ENCODE measurements at places on chromosomes 16 and 17.

DNA sequence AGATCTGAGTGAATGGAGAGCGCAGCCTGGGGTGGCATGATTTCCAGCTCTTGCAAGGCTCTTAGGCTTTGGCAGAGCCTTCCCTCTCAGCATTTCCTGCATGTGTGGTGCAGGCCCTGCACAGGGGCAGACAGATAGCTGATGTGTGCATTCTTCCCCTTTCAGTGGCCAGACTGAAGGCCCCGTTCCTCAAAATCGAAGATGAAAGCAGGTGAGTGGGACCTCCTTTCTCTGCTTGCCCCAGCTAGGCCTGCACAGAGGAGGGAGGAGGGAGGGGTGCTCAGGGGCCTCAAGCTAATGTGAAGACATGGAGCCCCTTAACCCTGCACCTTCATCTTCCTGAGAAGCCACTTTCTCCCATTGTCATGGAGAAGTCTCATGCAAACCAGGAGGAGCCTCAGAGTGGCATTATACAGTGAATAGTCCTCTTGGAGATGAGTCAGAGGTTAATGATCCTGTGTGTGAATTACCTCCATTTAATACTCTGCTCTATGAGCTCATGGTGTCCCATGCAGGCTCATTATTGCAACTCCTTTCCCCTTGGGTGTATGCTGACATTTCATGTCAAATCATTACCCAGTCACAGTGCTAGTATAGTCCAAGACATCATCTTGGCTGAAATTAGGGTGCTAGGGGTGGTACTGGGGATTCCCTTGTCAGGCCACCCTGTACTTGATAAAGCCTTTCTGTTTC, 20.4 kb upstream of the ADAM11 start:
- no peak for DNase-seq

- no peak for DNase-seq
These were observed 166.2 kb upstream of the RPL38 start for GRCh38 chr17:74037320-74037719.

DNA sequence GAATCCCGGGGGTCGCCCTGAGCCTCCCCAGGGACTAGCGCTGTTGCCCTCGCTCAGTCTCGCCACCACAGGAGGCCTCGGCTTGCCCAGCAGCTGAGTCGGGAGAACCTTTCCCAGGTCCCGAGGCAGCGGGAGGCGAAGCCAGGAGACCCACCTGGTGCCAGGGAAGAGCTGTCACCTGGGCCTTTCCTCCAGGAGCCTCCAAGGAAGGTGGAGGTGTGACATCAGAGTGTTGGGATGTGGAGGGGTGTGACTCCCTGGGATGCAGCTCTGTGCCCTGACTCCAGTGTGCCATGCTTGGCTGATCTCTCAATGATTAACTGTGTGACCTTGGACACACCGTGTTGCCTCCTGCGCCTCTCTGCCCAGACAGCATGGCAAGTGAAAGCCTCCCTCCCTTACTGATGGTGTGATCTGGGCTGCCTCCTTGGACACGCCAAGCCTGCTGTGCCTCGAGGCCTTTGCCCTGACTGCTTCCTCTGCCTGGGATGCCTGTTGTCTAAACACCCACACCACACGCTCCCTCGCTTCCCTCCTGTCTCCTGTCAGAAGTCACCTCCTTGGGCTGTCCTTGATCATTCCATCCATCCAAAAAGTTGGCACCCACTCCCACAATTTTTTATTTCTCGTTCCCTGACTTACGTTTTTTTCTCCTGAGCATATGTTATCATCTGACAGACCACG, 88.0 kb downstream of the CMIP start:
- DNase-seq = no peak

GRCh38 chr17:29124925-29125273, 55.3 kb downstream of the MYO18A start:
- no peak for DNase-seq

- DNase-seq = no peak
These were observed 5.7 kb upstream of the NGFR start for GRCh38 chr17:49489348-49489747.

GRCh38 chr17:34314279-34314678, 5.0 kb upstream of the CCL8 start:
- no peak for DNase-seq

- DNase-seq = no peak
These were observed 21.7 kb upstream of the UBTF start for GRCh38 chr17:44241106-44241624.

DNA sequence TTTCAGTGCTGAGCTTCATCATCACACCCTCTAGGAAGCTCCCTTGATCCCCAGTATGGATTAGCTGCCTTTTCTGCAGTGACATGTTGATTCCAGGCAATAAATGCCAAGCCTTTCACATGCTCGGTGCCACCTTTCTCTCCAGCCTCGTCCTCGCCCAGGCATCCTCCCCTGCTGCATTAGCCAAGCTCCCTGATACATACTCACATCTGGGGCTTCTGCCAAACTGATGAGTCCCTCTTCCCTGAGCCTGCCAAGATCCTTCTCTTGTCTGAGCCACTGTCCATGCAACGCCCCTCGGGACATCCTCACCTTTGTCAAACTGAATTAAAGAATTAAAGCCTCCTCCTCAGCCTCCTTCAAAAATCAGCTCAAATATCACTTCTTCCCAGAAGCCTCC, 538.5 kb upstream of the CDH11 start:
- no peak for DNase-seq

GRCh38 chr16:53817117-53817755, 113.3 kb downstream of the FTO start:
- DNase-seq = no peak

DNA sequence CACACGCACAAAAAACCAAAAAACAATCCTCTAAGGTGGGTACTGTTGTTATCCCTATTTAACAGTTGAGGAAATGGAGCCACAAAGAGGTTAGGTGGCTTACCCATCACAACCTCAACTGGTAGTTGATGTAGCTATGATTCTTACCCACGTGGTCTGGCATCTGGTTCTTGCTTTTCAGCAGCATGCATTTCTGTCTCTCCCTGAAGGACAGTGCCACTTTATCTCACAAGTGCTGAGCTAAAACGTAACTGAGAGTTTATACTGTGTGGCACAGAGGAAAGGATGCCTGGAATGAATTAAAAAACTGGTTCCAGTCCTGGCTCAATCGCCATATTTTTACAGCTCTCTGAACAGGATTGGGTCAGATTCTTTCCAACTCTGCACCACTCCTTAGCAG, 1.9 kb upstream of the CORO6 start:
- DNase-seq = no peak

DNA sequence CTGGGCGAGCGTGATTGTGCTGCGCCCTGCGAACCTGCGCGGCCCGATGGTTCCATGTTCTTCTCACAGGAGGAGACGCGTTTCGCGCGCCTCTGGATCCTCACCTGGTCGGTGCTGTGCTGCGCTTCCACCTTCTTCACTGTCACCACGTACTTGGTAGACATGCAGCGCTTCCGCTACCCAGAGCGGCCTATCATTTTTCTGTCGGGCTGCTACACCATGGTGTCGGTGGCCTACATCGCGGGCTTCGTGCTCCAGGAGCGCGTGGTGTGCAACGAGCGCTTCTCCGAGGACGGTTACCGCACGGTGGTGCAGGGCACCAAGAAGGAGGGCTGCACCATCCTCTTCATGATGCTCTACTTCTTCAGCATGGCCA, 1.0 kb downstream of the FZD2 start:
- no peak for DNase-seq

GRCh38 chr17:4501295-4501949, 2.7 kb downstream of the SPNS2 start:
- DNase-seq = no peak

GRCh38 chr16:13203725-13204124, 302.3 kb downstream of the SHISA9 start:
- DNase-seq = no peak

DNA sequence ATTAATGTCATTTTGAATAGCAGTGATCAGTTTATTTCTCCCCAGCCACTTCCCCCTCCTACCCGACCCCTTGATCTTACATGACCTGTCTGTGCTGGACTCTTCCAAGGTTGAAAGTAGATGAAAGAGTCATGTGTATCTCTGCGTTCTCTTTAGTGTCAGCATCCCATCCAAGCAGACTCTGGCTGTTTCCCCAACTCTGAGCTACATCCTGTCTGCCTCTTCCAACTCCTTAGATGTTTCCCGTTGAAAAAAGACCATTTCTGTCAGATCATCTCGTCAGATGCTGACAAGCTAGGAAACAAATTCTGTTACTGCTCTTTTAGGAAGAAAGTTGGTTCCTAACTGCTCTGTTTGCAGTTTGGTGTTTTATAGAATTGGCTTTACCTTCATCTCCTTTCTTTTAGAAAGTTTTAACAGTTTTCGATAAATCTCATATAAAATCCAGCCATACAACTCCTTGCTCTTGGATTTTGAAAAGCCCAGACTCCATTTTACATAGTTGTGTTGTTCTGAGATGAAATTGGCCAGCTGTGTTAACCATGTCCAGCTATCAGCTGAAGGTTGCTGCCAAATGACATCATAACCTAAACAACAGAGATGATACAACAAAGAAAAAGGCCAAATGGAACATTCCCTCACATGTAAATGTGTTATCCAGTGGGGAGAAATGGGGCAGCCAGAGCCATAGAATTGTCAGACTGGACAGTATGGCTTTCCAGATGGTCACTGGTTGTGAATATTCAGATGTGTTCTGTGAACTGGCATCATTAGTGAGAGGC, 43.5 kb downstream of the CYB561 start:
- DNase-seq = no peak

- DNase-seq = no peak
These were observed 3.8 kb upstream of the STAT5B start for GRCh38 chr17:42279776-42280630.

- DNase-seq = no peak
These were observed 24.4 kb downstream of the CRK start for GRCh38 chr17:1431631-1432104.

DNA sequence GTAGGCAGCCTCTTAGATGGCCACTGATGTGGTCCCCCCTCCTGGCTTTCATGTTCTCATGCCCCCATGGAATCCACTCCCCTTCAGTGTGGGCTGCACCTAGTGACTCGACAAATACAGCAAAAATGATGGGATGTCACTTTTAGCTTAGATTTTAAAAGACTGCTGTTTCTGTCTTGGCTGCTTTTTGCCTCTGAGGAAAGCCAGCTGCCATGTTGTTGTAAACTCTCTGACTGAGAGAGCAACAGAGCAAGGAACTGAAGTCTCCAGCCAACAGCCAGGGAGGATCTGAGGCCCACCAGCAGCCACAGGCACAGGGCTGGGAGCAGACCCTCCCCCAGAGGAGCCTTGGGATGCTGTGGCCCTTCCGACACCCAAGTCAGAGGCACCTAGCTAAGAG, 60.6 kb upstream of the MARCHF10 start:
- no peak for DNase-seq

GRCh38 chr17:82380860-82381702, 9.5 kb downstream of the UTS2R start:
- DNase-seq = no peak

DNA sequence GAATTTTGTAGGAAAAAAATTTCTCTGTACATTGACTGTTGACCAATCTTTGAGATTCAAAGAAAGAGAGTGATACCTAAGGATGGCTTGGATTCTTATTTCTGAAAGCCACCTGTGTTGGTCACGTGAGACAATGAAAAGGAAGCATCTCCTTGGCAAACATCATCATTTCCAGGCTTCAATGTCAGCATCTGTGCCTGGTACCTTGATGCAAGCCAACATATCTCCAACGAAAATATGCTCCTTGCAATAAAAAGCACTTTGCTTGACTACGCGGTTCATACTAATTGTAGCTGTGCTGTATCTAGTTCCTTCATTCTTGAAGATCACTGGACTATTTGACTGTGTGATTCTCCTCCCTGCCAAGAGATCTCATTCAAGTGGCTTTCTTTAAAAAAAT, 503.4 kb upstream of the PSMD7 start:
- DNase-seq = no peak

DNA sequence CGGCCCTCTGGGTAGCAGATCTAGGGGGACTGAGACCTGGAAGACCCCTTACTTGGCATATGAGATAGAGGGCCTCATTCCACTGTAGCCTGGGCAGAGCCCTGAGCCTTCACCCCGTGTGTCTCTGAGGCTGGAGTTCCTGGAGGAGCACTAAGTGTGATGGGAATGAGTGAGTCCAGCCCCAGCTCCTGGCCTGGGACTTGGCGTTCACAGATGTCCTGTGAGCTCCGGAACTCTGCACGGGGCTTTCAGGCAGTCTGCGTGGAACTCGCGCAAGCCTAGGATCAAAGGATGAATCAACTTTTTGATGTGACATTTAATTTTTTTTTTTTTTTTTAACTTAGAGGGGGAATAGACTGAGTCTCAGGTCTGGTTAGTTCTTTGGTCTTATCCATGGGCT, 1.8 kb downstream of the NKD1 start:
- DNase-seq = no peak

- peak; percentile 76 for DNase-seq
These were observed at the start of gene FASN for GRCh38 chr17:82098169-82098938. TSS of gene FASN (minus strand) at chr17:82098236. CDS start at chr17:82096445, 1,791 bp downstream.

GRCh38 chr17:11285946-11286345, 44.9 kb downstream of the SHISA6 start:
- DNase-seq = no peak

DNA sequence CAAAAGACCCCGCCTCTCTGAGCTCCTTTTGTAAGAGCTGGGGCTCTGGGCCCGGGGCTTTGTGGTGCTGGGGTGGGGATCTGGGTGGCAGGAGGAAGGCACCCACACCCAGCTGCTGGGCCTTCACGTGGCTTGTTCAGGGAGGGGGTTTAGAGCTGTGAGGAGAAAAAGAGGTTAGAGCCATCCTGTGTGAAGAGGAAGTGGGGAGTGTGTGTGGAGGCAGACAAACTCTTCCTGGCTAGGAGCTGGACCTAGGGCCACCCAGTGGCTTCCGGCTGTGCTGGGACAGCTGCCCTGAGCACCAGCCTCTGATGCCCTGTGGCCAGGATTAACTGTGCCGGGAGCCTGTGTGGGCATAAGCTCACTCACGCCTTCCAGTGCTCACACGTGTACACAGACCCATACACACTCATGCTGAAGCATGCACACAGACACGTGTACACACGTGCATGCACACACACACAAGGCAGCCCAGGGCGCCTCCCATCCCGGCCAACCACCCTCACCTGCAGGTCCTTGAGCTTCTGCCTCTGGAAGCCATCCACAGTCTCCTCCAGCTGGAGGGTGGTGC, 7.4 kb downstream of the CIBAR2 start:
- no peak for DNase-seq

GRCh38 chr17:69057280-69057679, 3.4 kb downstream of the ABCA9 start:
- DNase-seq = no peak
